ENCODE measurements at places on chromosomes 11 and 22.

- DNase-seq, result no peak
Measured at GRCh38 chr11:73473252-73473651, 97.1 kb downstream of the RELT start.

DNA sequence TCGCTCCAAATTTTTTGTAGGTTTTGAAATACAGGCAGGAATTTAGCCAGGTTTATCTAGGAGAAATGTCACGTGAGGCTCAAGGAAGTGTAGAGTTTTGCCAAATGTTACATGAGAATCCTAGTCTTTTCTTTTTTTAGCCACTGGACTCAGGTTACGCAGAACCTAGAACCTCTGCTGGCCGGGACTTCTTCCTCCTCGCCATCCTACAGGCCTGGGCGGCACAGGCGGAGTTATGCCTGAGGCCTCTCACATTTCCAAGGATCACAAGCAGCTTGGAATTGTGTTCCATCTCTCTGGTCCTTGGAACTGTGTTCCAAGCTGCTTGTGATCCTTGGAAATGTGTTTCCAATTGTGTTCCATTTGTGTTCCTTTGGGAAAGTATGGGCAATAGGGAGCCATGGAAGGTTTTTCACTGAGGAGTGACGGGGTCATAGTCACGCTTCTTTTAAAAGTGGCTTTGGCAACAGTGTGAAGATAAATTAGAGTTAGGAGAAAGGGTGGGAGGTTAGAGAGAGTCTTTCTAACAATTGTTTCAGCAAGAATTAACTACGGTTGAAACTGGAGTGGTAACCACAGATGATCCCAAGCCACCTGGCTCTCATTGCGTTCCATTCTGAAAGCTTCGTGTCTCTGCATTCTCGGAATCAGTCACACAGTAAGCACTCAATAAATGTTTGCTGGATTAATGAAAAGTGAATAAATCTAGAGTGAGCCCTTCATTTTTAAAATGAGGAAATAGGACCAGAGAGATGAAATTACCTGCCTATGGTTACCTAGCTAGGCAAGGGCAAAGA is 12.5 kb upstream of the POU2AF1 start:
- no peak for DNase-seq

GRCh38 chr11:2483426-2483825 is 38.6 kb downstream of the KCNQ1 start:
- DNase-seq, result no peak

GRCh38 chr11:120973501-120973900 is 50.4 kb upstream of the TBCEL start:
- no peak for DNase-seq

Data from astrocyte (in vitro differentiated cells and primary cell).